Renal cortical epithelial cell (primary cell): ENCODE measurements at places on chromosomes 16 and 17.

DNA sequence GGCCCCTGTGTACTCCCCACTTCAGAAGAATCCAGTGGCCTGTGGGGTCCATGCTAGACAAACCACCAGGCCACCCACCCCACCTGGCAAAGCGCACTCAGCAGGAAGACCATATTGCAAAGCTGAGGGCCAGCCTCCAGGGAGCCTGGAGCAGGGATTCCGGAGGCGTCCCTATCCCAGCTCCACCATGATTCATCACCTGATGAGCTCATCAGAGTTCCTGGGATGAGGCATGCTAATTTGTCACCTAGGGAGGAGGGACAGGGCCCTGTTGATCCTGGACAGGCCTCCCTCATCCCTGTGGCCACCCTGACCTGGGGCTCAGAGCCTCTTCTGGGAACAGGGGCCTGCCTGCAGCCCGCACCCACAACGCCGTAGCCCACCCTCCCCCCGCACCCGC is 131.6 kb upstream of the PLCG2 start:
- DNase-seq = peak; percentile 65

- peak; percentile 42 for DNase-seq
Observed at GRCh38 chr17:67718325-67718941, 697 bp downstream of the NOL11 start.

DNA sequence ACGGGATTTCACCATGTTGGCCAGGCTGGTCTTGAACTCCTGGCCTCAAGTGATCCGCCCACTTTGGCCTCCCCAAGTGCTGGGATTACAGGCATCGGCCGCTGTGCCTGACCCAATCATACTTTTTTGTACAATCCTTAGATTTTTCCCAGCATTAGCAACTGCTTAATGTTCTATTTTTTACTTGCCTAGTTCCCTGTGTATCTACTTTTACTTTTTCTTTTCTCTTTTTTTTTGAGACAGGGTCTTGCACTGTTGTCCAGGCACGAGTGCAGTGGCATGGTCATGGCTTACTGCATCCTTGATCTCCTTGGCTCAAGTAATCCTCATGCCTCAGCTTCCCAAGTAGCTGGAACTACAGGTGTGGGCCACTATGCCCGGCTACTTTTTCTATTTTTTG is 9.5 kb downstream of the GRB2 start:
- no peak for DNase-seq

GRCh38 chr17:40637931-40638330 is 9.7 kb downstream of the SMARCE1 start:
- no peak for DNase-seq

DNA sequence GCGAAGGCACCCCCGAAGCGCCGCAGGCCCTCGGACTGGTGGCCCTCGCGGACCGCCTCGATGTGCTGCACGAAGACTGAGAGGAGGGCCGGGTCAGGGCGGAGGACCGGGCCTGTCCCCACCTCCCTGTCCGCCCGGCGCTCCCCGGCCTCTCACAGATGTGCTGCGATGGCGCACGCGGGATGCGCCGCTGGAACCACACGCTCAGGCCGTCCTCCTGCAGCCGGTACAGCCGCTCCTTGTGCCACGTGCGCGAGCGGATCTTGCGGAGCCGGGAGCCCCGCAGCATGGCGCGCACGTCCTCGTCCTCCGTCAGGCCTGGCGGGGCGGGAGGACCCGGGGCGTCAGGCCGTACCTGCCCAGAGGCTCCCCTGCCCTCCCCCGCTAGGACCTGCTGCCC is 11.3 kb downstream of the PLCD3 start:
- no peak for DNase-seq

DNA sequence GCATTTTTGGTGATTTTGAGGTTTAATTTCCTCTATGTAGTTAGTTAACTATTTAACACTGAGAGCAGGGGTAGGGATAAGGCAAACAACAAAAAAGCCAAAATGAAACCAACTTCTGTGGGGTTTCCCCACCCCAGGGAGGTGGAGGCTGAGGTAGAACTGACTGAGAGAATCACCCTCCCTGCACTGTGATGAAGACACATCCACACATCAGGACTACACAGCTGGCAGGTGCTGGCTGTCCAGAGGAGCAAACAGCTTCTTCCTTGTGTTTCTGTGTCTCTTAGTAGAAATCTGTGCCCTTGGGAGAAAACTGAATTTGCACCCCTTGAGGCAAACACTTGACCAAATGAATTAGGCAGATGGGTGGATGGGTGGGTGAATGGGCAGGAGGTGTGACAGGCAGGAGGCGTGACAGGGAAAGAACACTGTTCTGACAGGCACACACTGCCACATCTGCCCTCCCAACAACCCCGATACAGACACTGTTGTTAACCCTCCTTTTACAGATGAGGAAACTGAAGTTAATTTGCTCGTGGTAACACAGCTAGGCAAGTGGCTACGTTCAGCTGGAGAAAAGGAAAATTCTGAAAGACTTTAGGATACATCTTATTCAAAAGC is 62.9 kb upstream of the AMZ2 start:
- DNase-seq = no peak

- DNase-seq = no peak
Observed at GRCh38 chr16:75647112-75647491, 363 bp downstream of the KARS1 start.

GRCh38 chr17:59561042-59561441 is 4.4 kb upstream of the DHX40 start:
- DNase-seq = peak; percentile 2

- peak; percentile 92 for DNase-seq
Observed at GRCh38 chr17:82281502-82282238, 8.2 kb upstream of the CSNK1D start.

- DNase-seq = no peak
Observed at GRCh38 chr17:15501282-15501681, 33.9 kb upstream of the CDRT4 start.

DNA sequence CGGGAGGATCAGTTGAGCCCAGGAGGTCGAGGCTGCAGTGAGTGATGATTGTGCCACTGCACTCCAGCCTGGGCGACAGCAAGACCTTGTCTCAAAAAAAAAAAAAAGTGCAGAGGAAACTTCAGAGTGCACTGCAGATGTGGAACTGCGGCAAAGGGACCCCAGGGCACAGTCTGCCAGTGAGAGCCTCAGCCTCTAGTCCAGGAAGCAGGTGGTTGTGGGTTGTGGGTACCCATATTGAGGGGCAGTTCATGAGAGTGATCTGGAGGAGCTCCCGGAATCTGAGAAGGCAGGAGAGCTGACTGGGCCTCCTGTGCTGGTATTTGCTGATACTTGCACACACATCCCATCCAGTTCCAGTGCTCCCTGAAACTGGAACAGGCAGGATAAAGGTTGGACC is 13.1 kb downstream of the FOXN1 start:
- no peak for DNase-seq

DNA sequence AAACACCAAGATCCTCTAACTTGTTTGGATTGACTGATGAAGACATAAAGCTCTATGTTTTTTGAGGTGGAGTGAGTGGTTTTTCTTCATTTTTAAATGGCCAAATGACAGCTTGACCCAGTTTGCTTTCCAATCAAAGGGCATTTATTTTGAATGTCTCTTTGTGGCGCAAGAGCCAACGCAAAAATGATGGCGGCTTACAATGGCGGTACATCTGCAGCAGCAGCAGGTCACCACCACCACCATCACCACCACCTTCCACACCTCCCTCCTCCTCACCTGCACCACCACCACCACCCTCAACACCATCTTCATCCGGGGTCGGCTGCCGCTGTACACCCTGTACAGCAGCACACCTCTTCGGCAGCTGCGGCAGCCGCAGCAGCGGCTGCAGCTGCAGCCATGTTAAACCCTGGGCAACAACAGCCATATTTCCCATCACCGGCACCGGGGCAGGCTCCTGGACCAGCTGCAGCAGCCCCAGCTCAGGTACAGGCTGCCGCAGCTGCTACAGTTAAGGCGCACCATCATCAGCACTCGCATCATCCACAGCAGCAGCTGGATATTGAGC is 329 bp downstream of the NLK start:
- DNase-seq = no peak

DNA sequence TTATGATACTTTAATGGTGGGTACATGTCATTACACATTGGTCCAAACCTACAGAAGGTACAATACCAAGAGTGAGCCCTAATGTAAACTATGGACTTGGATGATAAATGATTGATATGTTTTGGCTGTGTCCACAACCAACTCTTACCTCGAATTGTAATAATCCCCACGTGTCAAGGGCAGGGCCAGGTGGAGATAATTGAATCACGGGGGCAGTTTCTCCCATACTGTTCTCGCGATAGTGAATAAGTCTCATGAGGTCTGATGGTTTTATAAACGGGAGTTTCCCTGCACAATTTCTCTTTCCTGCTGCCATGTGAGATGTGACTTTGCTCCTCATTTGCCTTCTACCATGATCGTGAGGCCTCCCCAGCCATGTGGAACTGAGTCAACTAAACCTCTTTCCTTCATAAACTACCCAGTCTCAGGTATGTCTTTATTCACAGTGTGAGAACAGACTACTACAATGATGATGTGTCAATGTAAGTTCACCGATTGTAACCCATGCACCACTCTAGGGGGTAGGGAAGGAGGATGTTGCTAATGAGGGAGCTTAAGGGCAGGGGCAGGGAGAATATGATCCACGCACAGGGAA is 7.0 kb upstream of the METTL22 start:
- DNase-seq = peak; percentile 10

GRCh38 chr16:69784586-69784985 is 22.5 kb downstream of the WWP2 start:
- no peak for DNase-seq

- DNase-seq = no peak
Observed at GRCh38 chr17:40944531-40944930, 7.1 kb upstream of the KRT23 start.

- no peak for DNase-seq
Observed at GRCh38 chr17:47918006-47918405, 22.0 kb downstream of the SP2 start.

GRCh38 chr16:9800186-9800738 is 382.0 kb downstream of the GRIN2A start:
- DNase-seq = no peak

DNA sequence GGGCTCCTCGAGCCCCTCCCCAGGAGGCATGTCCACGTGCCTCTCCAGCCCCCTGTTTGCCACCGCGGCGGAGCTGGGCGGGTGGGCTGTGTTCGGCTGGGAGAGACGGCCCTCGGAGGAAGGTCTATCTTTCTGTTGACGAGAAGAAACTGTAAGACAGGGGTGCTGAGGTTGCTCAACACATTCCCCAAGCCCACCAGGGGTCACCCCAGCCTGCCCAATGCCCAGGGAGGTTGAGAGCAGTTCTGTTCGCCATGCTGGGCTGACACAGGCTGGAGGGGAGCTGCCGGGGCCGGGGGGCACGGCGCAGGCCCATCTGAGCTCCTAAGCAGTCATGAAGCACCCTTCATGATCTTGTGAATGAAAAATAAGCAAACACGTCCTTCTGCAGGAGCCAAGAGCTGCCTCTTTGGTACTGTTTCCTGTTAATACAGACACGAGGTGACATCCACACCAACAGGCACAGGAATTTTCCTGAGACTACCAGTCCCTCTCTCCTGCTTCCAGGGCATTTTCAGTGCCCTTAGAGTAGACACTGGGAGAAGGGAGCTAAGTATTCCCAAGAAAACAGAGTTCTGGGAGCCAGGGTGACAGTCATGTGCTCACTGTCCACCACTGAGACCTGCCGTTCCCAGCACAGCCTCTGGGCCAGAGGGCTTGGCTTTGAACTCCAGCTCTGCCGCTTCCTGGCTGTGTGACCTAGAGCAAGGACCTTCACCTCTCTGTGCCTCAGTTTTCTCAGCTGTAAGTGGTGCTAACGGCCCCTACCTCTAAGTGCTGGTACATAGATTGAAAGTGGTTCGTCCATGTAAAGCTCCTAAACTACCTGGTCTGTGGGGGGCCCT is 9.2 kb downstream of the UBALD2 start:
- DNase-seq = no peak

GRCh38 chr16:52191531-52192134 is 355.3 kb downstream of the TOX3 start:
- DNase-seq = peak; percentile 60

DNA sequence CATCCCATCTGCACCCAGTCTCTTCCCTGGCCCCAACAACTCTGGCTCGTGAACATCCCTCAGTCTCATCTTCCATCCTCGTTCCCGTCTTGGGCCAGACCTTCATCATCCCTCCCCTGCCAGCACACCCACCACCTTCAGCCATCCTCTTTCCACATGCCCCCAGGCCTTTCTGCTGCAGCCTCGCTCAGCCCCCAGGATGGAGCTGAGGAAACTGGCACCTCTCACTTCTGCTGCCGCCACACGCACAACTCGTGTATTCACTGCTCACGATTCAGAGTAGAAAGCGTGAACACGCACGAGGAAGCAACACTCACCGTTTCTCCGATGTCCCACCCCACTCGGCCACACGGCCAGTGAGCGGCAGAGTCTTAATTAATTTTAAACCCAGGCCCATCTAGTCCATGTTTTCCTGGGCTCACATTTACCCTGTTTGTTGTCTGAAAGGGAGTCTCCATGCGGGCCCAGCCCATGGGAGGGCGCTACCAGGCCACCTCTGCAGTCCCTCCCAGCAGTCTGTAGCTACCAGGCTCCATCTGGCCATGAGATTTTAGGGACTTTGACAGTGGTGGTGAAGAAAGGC is 12.5 kb downstream of the C16orf90 start:
- no peak for DNase-seq

- DNase-seq = no peak
Observed at GRCh38 chr17:45660474-45660873, 123.6 kb upstream of the CRHR1 start.

DNA sequence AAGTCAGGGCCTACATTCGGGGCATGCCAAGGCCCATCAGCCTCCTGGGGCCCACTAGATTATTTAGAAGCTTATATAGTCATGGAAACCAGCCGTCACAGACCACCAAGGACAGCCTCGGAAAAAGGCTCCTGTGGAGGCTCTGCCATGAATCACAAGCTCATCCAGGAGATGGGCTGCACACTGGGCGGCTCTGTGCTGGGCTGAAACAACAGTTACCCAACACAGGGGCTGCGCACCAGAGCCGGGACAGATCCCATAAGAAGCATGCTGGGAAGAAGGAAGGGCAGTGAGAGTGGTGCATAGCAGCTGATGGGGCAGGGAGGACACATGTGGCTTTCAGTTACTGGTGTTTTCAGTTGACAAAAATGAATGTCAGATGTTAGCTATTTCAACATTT is 67.7 kb upstream of the GSG1L start:
- no peak for DNase-seq

DNA sequence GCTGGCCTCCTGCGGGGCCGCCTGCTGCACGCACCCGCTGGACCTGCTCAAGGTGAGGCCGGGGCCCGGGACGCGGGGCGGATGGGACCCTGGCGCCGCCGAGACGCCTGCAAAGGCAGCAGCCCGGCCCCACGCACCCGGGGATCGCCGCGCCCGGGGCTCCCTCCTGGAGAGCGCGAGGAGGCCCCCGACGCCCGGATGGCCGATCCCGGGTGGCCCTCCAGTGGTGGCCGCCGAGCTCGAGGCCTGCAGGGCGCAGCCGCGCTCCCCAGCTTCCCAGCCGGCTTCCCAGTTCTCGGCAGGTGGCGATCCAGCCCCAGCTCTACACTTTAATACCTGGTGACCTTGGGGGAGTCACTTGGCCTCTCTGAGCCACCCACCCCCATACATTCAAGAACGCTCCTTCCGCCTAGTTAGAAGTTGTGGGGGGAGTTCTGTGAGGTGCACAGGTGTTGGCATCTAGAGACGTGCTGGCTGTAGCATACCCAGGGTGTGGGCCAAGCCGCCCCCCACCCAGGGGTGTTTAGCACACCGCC is 452 bp downstream of the SLC25A10 start:
- no peak for DNase-seq

- no peak for DNase-seq
Observed at GRCh38 chr16:71590584-71590983, 13.7 kb upstream of the TAT start.

GRCh38 chr16:14389359-14389758 is 240.7 kb downstream of the PARN start:
- no peak for DNase-seq
